Stimulated activated CD4-positive, alpha-beta T cell treated with anti-CD3 and anti-CD28 coated beads, Interleukin-15, amount 100 ng/mL, for 1 hour (primary cell): ENCODE measurements at places on chromosomes 6 and 20.

GRCh38 chr6:5478380-5478779, 217.1 kb downstream of the FARS2 start:
- DNase-seq: no peak

DNA sequence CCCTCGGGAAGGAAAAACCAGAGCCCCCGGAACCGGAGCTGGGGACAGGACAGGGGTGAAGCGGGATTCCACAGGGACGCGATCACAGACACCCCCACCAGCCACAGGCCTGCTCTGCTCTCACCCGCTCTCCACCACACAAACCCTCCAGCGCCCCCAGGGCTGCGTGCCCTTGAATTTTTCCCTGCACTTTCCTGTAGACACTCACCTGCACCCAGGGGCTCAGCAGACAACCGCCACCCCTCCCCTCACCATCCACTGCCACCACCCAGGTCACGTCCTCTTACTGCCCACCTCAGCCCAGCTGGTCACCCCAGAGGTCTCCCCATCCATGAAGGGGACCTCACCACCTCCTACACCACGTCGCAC, 631 bp downstream of the ULBP2 start:
- no peak for DNase-seq

GRCh38 chr20:45368221-45368980, 5.4 kb downstream of the SYS1 start:
- DNase-seq: no peak

- no peak for DNase-seq
These were observed 394.6 kb upstream of the JARID2 start for GRCh38 chr6:14851281-14851680.

DNA sequence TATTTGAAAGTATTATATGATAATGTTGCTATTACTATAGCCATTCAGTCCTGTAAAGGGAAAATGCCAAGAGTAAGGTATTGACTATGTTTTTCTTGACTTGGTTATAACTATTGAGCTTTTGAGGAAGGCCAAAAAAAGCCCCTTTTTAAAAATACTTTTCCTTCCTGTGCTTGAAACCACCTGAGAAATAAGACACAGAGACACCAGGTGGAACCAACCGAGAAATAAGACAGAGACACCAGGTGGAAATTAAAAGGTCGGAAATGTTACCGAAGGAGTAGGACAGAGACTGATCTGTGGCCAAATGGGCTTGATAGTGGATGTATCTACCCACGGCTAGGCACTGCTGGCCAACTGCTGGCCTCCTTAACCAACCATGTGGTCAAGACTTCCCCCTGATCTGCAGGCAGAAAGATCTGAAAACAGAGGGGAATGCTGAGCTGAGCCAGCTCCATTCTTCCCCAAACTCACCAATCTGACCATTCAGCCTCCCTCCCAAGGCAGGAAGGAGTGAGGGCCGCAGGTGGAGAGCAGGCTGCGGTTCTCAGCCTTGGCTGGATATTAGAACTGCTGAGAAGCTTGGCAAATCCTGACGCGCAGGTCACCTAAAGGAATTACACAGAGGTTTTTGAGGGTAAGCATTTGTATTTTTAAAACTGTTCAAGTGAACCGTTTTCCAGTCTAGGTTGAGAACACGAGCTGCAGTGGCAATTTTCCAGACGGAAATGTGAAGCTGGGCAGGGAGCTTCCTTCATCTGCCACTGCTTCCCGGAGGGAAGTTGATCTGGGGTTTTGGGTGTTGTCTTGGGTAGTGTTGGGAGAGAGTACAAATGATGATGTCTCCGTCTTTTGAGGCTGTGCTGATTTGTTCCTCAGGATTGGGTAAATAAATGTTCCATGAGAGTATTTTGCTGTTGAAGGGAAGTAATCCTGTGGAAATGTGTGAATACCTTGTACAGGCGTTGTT, 121.7 kb upstream of the EXOC2 start:
- DNase-seq: no peak

DNA sequence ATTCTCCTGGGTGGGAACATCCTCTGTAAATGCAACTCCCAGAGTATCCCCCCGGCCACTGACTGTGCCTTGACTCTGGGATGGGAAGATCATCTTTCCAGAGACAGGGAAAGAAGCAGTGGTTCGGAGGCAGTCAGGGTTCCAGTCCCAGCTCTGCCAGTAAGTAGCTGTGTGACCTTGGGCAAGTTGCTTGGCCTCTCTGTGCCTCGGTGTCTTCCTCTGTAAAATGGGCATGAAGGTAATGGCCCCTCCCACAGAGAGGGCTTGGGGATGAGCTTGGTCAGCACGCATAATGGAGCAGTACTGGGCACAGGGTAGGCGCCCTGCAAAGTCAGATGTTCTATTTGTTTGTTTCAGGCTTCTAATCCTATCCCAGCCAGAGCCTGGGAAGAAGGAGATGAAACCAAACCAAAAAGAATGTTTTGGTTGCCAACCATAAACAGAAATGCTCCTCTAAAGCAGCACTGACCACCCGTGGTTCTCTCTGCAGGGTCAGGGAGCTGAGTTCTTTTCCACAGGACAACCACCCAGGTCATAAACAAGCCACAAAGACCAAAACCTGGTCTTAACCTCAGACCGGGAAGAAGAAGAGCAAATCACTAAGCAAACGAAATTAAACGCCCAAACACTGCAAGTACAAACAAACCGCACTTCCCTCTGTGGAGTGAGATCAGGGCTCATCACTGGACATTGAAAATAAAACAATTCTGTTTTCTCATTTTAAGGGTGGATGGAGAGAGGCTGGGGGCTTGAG, 381.0 kb upstream of the SULF2 start:
- no peak for DNase-seq

GRCh38 chr20:58892932-58893224, 40.4 kb downstream of the GNAS start:
- DNase-seq: no peak

- no peak for DNase-seq
These were observed 28.2 kb upstream of the TAF8 start for GRCh38 chr6:42021847-42022754.

- DNase-seq: no peak
These were observed 11.8 kb upstream of the GSTA1 start for GRCh38 chr6:52815167-52816092.

DNA sequence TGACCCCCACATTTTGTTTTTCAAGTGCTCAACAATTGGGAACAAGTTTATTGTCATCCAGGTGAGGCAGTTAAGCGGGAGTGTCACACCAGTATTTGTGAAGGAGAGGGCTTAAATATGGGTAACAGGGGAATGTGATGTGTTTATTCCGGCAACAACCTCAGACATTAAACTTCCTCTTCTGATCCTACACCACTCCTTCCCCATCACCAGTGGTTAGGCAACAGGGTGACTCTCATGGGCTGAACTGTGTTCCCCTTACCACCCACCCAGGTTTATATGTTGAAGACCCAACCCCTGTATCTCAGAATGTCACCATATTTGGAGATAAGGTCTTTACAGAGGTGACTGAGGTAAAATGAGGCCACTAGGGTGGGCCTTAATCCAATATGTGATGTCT, 52.1 kb upstream of the RNF182 start:
- no peak for DNase-seq

GRCh38 chr6:32967151-32968091, 973 bp upstream of the BRD2 start:
- DNase-seq: no peak

DNA sequence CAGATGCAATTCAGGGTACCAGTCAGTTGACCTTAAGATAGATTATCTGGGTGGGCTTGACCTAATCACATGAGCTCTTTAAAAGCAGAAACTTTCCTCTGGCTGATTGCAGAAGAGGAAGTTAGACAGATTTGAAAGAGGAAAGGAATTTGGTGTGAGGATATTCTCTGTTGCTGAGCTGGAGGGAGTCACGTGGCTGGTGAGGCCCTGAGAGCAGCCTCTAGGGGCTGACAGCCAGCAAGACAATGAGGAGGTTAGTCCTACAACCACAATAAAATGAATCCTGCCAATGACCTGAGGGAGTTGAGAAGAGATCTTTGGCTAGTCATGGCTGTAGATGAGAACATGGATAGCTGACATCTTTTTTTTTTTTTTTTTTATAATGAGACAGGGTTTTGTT, 87.0 kb upstream of the B3GAT2 start:
- DNase-seq: no peak

DNA sequence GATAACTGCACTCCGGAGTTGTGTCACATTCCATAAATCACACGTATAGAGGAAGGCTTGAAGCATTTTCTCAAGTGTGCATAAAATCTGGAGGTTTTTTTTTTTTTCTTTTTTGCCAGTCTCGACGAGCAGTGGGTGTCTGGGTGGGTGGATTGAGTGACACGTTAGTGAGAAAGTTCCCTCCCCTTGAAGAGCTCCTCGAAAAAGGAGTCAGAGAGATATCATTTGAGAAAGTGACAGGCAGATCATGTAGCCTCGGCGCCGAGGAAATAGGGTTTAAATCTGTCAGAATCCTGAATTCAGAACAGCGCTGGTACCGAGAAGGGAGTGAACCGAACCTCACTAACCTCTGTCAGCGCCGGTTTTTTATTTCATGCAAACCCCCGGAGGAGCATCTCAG, 269.5 kb upstream of the ARID1B start:
- DNase-seq: no peak

GRCh38 chr6:138225953-138226352, 7.7 kb upstream of the PBOV1 start:
- DNase-seq: no peak

DNA sequence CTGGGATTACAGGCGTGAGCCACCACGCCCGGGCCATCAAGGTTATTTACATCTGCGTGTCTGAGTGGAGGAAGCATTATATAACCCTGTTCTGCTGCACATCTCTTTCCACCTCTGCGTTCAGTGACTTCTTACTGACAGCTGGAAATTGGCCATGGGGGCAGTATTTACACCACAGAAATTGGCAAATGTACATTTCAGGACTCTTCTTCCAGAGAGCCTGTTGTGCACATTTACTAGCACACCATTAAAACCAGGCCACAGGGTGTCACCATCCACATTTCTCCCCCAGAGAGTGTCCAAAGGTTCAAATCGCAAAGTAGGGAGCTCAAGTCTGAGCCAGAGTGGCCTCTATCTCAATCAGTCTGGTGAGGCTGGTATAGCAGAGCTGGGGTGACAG, 62.9 kb upstream of the SNX9 start:
- DNase-seq: no peak

DNA sequence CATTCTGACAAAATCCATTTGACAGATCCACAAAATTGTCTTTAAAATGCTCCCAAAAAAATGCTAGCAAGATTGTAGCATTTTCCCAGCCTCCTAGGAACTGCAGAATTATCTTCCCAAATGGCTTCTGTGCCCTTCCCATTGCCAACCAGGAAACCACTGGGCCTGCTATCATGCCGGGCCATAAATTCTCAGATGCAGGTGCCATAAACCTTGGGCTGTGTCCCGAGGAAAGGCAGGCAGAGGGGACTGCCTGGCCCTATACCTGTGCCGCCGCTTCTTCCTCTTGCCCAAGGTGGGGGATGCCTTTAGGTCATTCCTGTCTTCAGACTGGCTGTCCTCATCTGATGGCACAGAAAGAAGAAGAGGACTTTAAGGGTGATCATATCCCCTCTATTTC, 2.8 kb downstream of the VSX1 start:
- DNase-seq: no peak

DNA sequence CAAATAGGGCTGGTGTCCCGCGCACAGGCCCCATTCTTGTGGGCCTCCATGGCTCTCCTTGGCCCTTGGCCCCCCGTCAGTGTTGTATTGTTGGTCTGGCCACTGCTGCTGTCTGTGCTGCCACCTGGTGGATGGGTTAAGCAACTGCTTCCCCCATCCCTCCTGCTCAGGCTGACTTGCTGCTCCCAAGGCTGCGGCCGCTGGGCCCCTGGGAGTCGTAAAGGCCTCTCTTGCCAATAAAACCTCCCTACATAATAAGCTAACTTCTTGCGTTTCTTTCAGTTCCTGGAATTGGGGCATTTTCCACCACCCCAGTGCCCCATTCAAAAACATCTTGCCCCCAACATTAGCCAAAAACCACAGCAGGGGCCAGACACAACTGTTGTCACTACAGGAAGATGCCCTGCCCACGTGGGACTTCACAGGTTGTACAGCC, 27.1 kb downstream of the CD83 start:
- peak; percentile 52 for DNase-seq

GRCh38 chr6:111844921-111845320, 28.3 kb downstream of the FYN start:
- no peak for DNase-seq

GRCh38 chr6:105616521-105616920, 213.6 kb upstream of the PREP start:
- no peak for DNase-seq

DNA sequence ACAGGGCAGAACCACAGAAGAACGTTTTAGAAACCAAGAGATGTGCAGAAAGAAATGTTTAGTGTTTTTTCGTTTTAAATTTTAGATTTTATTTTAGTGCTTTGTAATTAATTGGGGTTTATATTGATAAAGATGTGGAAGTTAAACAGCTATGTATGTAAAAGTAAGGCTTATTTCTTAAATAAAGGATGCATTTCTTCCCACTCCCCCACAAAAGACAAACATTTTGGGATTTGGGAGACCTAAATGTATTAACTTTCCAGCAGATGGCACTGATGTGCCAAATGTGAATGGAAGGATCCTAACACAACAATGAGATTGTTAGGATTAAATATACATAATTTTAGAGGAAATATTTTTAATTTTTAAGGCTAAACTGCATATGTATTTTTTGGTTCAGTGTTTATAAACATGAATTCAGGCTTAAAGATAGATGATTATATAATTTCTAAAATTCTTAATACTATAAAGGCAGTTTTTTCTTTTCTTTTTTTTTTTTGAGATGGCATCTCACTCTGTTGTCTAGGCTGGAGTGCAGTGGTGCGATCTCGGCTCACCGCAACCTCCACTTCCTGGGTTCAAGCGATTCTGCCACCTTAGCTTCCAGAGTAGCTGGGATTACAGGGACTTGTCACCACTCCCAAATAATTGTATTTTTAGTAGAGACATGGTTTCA, 12.0 kb downstream of the PFDN4 start:
- DNase-seq: no peak

DNA sequence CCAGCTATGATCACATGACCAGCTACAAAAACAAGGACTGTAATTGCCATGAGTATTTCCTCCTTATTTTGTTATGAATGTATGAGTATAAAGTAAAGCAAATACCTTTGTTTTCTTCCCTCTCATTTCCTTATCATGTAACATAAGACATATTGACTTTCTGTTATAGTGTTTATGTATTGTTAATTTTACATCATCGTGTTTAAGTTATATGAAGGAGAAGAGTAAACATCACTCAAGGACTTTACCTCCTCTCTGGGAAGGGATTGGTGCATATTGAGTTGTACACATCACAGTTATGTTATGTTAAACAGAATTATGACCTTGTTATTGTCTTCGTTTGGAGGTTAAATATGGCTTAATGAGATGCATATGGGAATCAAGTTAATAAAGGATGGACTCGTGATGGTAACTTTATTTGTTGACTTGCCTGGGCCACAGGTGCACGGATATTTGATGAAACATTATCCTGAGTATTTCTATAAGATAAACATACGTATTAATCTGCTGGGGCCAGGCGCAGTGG, 57.3 kb upstream of the CNKSR3 start:
- DNase-seq: no peak

DNA sequence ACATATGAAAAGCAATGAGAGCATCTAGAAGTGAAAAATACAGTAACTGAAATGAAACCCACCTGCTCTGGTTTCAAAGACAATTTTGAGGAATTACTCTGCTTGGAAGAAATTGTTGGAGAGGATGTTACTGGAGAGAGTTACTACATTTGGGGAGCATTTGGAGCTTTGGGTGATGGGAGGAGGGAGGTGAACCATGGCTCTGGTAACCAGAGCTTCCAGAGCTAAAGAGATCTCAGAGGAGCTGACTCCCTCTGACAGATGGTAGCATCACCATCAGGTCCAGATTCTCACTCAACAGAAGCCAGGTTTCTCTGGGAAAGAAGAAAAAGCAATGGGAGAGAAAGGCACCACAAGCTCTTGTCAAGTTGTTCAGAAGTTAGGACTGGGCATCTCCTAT, 42.2 kb upstream of the SMAP1 start:
- no peak for DNase-seq
